ENCODE measurements at places on chromosomes 4 and X.

GRCh38 chr4:184802697-184803015 lies 23.1 kb downstream of the ACSL1 start:
- DNase-seq, result no peak

DNA sequence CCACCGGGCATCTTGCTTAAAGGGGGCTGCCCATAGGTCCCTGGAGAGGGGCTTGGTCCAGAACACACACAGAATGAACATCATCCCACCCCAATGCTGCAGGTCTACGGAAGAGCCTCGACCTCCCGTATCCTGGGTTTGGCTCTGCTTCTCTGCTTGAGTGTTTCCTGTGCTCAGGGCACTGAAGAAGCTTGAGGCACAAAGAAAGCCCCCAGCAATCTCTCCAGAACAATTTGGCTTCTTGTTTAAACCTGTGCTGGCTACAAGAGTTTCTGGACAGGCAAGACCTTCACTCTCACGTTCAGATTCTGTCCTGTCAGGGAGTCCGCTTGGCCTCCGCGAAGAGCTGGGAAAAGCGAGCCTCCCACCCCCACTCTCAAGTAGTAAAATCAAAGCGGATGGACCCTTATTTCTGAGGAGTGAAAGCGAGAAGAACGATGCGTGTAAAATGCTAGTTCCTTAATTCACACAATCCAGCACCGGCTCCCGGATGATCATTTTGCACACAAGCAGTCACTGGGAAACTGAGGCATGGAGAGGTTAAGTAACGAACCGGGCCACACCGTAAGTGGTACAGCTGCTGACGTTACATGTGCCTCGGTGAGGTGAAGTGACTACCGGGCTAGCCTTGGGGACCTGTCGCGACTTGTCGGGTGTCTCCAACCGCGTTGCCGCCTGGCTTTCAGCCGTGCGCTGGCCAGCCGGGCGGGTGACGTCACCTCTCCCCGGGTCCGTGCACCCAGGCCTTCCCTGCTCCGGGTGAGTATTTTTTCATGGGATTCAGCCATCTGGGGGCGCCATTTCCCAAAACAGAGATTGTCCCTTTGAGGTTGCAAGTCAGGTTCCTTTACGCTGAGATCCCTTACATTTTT lies 3.1 kb upstream of the SFRP2 start:
- DNase-seq, result no peak

DNA sequence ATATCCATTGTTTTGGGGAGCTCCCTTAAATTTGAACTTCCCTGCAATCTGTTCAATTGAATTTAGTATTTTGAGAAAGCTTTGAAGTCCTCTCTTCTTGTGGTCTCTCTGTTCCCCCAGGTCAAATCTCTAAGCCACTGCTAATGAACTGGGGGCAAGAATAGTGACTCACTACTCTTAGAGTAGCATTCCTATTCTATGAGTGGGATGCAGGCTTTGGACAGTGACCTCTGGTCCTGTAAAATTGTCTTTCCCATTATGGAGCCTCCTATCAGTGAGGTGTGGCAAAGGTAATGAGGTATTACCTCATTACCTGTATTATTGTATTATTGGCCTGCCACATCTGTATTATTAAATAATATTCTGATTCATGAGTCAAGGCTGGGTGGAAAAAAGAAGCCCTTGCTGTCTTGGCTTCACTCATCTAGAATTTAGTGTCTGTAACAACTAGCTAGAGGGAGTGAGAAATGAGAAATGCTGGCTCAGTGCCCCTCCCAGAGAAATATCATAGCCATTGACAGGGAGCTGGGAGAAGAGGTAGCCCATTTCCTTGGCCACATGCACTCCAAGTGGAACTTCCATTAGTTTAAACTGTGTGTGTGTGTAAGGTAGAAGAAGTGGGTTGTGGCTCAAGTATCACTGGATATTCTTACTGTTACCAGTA lies 393.9 kb upstream of the CTSO start:
- no peak for DNase-seq

GRCh38 chr4:6710282-6710681 lies 617 bp upstream of the MRFAP1L1 start:
- DNase-seq, result no peak

GRCh38 chrX:153902385-153902784 lies 2.1 kb upstream of the AVPR2 start:
- DNase-seq, result no peak

DNA sequence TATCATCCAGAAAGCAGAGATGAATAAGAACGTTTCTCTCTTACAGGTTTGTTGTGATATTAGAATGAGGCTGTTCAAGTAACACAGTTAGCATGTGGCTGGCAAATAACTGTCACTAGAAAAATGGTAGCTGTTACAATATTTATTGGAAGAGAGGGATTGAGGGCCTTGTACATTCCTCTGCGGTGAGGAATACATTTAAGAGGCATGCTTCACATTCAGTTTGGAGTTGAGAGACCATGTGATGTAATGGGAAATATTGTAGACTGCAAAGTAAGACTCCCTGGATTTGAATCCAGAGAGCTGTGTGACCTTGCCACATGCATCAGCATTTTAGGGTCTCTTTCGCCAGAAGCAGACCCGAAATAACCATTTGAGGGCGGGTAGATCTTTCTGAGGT lies 104.8 kb upstream of the KIT start:
- DNase-seq, result no peak

- no peak for DNase-seq
Observed at GRCh38 chr4:150743564-150744342, 161.8 kb downstream of the MAB21L2 start.

GRCh38 chr4:147844781-147845180 lies 112.9 kb downstream of the ARHGAP10 start:
- no peak for DNase-seq

GRCh38 chrX:129845616-129846190 lies 2.0 kb upstream of the ZDHHC9 start:
- DNase-seq, result no peak

DNA sequence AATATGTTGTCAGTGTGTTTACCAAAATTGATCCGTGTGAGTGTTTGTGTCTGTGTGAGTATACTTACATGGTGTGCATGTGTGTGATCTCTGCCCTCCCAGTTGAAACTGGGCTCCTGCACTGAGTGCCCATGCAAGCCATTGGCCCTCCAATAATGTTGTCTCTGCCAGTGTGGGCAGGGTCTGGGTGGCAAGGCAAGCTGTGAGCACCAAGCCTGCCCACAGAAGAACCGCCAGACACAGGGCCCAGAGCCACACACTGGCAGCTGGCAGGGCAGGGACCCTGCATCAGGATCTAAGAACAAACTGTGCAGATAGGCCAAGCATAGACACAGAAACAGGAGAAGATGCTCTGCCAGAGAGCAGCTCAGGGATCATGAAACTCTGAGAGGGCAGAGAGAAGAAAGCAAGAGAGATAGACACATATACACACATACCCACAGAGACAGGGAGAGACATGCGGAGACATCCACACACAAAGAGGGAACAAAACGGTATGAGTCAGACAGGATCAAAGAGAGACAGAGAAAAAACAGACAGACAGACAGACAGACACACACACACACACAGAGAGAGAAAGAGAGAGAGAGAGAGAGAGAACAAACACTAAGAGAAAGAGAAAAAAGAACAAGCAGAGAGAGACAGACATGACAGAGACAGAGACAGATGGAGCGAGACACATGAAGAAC lies 555.0 kb downstream of the MID1IP1 start:
- DNase-seq, result no peak

- DNase-seq, result no peak
Observed at GRCh38 chr4:17707671-17708070, 73.8 kb downstream of the FAM184B start.

GRCh38 chrX:39764441-39764914 lies 333.3 kb downstream of the BCOR start:
- DNase-seq, result no peak

GRCh38 chr4:141807103-141807891 lies 170.9 kb downstream of the IL15 start:
- no peak for DNase-seq

DNA sequence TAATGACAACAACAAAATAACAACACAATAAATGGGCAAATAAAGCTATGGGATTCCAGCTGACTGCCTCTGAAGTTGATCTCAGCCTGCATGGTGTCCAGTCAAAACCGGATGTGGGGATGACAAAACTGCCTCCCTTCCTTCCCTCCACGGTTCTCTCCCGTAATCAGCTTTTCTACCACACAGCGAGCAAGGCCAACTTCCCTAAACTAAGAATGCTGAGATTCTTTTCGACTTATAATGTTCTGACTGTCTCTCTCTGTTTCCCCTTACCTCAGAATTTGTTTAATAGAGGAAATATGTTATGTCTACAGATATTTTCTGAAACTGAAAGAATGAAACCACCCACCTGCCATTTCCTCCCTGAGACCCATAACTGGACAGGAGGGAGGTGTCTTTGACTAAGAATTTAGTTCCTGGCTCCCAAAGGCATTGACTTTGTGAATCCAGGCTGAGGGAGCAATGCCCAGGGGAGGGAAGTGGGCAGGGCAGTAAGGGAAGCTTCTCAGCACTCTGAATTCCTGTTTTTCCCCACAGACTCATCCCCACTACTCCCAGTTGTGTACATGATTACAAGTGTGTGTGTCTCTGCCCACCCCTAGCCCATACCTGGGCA lies 1.0 kb upstream of the TLR1 start:
- DNase-seq, result no peak

DNA sequence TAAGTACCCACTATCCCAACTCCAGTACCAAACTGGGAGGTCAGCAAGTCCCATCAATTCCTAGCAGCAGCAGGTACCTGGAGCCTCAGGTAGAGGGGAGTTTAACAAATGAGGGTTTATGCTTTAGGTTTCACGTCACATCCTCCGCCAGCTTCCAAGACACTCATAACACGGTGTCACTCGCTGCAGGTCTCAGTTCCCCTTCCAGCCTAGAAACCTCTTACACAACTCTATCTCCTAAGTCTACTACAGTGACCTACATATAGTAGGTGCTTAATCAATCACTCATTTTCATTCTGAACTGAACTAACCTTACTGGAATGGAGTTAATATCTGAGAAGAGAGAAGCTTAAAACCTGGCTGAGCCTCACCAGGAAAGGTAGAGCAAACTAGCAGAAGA lies 96.0 kb downstream of the EFHC2 start:
- no peak for DNase-seq

- DNase-seq, result no peak
Observed at GRCh38 chr4:89992744-89993143, 98.1 kb downstream of the MMRN1 start.

DNA sequence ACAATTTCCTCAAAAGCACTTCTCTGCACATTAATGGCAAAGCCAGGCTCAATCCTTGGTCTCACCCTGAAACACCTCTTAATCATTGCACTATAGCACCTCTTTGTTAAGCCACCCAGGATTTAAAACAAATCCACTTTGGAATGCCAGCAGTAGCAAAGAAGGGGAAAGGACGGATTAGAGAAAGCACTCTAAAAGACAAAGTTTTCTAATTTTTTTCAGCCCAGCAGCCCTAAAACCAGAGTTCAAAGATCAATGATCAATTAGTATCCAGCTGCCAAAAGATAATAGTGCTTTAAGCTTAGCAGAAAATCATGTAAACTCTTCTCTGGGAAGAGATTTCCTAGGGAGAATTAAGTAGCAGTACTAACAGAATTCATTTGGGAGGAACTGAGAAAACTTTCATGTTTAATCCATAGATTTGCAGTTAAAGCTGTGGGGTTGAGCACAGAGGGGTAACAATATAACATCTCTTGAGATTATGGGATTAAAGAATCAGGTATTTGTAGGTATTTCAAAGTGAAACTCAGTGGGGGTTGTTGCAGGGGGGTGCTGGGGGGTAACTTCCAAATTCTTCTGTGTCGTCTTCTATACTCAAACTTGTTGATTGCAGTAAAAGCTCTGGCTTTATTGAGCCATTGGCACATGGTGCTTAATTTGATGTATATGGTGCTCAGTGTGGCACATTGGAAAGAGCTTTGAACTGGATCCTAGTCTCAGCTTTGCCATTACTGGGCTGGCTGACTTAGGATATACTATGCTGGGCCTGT lies 61.8 kb downstream of the LRRC66 start:
- no peak for DNase-seq

DNA sequence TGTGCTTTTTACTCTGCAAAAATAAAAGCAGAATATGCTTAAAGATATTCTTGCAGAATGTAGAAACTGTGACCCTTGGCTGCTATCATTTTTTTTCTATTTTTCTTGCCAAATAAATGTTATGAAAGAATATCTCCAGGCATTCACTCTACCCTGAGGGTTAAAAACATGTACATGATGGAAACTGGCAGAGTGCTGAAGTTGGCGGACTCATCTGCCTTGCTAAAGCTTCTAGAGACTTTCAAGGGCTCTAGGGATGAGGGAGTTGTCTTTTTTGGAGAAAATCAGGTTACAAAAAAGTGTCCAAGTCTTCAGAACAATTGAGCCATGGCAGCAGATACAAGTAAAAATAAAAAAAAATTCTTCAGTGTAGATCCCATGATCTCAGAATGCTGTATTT lies 40.5 kb upstream of the NRK start:
- no peak for DNase-seq

DNA sequence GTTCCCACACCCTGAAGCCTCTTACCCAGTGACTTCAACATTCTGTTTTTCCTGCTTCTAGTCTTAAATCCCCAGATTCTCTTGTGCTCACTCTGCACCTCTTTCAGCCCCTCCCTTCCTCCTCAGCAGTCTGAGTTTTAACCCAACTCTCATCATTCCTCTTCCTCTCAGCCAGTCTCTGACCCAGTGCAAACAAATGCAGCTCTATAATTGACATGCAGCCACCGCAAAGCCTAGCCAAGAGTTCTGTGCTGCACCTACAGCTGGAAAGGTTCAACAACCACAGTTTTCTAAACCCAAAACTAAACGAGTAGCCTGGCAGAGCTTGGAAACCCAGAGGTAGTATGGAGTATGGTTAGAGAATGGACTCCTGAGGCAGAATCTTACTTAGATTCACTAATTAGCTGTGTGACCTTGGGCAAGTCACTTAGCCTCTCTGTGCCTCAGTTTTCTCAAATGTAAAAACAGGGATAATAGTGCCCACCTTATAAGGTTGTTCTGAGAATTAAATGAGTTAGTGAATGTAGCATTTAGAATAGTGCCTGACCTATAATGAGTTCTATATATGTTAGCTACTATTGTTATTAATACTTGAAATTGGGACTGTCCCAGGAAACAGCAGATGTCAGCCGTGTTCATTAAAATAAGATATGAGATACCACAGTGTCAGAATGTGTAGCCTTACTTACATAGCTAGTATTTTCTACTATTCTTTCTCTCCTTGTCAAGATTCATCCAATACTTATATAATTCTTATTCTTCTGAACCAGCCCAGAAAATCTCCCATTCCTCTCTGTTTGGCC lies 3.5 kb downstream of the TMEM154 start:
- no peak for DNase-seq

All from stimulated activated CD4-positive, alpha-beta T cell treated with anti-CD3 and anti-CD28 coated beads, Interleukin-15, amount 100 ng/mL, for 1 hour (primary cell).